Heart right ventricle (tissue), 16 donors: ENCODE measurements at places on chromosomes 2 and 18. TPM values are rescaled to one million over a fixed set of nuclear protein-coding genes. Genes with fewer than 3 reads are reported as not detected.

GRCh38 chr2:69099541-69099940 is 86.6 kb downstream of the ANTXR1 start:
- H3K36me3 ChIP-seq, result peaks cover 9% of the 10 kb centered on the region
- H3K27me3 ChIP-seq, result no peaks in the 10 kb centered on the region
- no peak overlapping the region for H3K27ac ChIP-seq
- H3K4me1 ChIP-seq, result peaks cover 18% of the 10 kb centered on the region

DNA sequence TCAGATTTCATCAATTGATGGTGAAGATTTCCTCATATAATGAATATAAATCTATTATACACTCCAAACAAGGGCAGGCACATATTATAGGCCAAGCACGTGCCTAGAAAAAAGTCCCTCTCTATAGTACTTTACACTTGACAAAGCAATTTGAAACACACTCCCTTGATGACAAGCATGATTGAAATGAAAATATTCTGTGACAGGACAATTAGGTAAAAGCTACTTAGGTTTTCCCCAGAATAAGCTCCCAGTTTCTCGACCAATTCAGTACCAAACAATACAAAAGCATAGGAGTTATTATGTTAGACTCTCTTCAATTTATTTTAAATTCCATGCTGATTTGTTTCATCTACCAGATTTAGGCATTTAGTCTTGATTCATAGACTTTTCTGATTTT is 47.7 kb downstream of the CCDC68 start:
- H3K27me3 ChIP-seq, result no peaks in the 10 kb centered on the region
- no peaks in the 10 kb centered on the region for H3K4me1 ChIP-seq
- no peaks in the 10 kb centered on the region for H3K36me3 ChIP-seq
- no peak overlapping the region for H3K27ac ChIP-seq
- DNase-seq, result no peak

GRCh38 chr18:56787390-56787789 is 136.2 kb downstream of the WDR7 start:
- H3K27me3 ChIP-seq, result no peaks in the 10 kb centered on the region
- H3K36me3 ChIP-seq, result no peaks in the 10 kb centered on the region
- no peak overlapping the region for H3K4me3 ChIP-seq
- peaks cover 22% of the 10 kb centered on the region for H3K4me1 ChIP-seq
- H3K27ac ChIP-seq, result no peak overlapping the region
- no peak for DNase-seq

The PER2 gene
- polyA plus RNA-seq, result 1.4 TPM

- H3K36me3 ChIP-seq, result no peaks in the 10 kb centered on the region
- H3K4me3 ChIP-seq, result no peak overlapping the region
- DNase-seq, result no peak
- no peaks in the 10 kb centered on the region for H3K27me3 ChIP-seq
Measured at GRCh38 chr18:74895686-74896085, 298.0 kb downstream of the ZNF407 start.

DNA sequence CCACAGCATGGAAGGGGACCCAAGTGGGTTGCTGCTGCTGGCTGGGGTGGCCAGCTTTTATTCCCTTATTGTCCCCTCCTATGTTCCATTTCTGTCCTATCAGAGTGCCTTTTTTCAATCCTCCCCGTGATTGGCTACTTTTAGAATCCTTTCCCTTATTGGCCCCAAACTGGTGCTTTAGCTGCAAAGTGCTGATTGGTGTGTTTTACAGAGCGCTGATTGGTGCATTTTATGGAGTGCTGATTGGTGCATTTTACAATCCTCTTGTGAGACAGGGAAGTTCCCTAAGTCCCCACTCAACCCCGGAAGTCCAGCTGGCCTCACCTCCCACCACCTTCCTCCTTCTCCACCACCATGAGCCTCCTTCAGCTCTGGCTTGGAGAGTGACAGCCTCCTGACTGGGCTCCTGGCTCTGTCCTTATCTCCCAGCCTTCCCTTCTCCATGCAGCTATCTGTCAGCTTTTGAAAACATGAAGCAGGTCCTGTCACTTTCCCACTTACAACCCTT is 20.7 kb upstream of the PLB1 start:
- no peaks in the 10 kb centered on the region for H3K36me3 ChIP-seq
- H3K27me3 ChIP-seq, result no peaks in the 10 kb centered on the region
- no peak overlapping the region for H3K27ac ChIP-seq
- H3K4me3 ChIP-seq, result no peak overlapping the region

The SCYGR4 gene
- polyA plus RNA-seq, result not detected

GRCh38 chr18:73283032-73283431 is 415.2 kb upstream of the NETO1 start:
- H3K27me3 ChIP-seq, result no peaks in the 10 kb centered on the region
- no peaks in the 10 kb centered on the region for H3K4me1 ChIP-seq
- H3K27ac ChIP-seq, result no peak overlapping the region
- H3K36me3 ChIP-seq, result no peaks in the 10 kb centered on the region
- no peak overlapping the region for H3K4me3 ChIP-seq

The CDH7 gene
- not detected for polyA plus RNA-seq

The ARMC9 gene
- 2.0 TPM for polyA plus RNA-seq

GRCh38 chr2:233961905-233962304 is 44.7 kb downstream of the TRPM8 start:
- peaks cover 3% of the 10 kb centered on the region for H3K27me3 ChIP-seq
- no peak overlapping the region for H3K27ac ChIP-seq
- DNase-seq, result no peak
- no peaks in the 10 kb centered on the region for H3K36me3 ChIP-seq

GRCh38 chr18:37552286-37552685 is 13.3 kb downstream of the CELF4 start:
- no peaks in the 10 kb centered on the region for H3K4me1 ChIP-seq
- DNase-seq, result no peak
- H3K4me3 ChIP-seq, result no peak overlapping the region
- no peaks in the 10 kb centered on the region for H3K36me3 ChIP-seq
- peaks cover 67% of the 10 kb centered on the region for H3K27me3 ChIP-seq

GRCh38 chr2:235527806-235528469 is 34.1 kb downstream of the AGAP1 start:
- no peak overlapping the region for H3K27ac ChIP-seq
- no peaks in the 10 kb centered on the region for H3K4me1 ChIP-seq
- H3K4me3 ChIP-seq, result no peak overlapping the region
- no peaks in the 10 kb centered on the region for H3K36me3 ChIP-seq
- H3K27me3 ChIP-seq, result no peaks in the 10 kb centered on the region

The KDSR gene
- polyA plus RNA-seq, result 21.0 TPM

- no peak for DNase-seq
- no peak overlapping the region for H3K4me3 ChIP-seq
- peak overlapping the region; percentile 45 for H3K27ac ChIP-seq
Measured at GRCh38 chr2:196534495-196534894, 105.0 kb upstream of the CCDC150 start.

- no peak overlapping the region for H3K4me3 ChIP-seq
- DNase-seq, result peak; percentile 37
- no peak overlapping the region for H3K27ac ChIP-seq
- peaks cover 18% of the 10 kb centered on the region for H3K4me1 ChIP-seq
Measured at GRCh38 chr2:11348209-11348749, 3.8 kb upstream of the ROCK2 start.

DNA sequence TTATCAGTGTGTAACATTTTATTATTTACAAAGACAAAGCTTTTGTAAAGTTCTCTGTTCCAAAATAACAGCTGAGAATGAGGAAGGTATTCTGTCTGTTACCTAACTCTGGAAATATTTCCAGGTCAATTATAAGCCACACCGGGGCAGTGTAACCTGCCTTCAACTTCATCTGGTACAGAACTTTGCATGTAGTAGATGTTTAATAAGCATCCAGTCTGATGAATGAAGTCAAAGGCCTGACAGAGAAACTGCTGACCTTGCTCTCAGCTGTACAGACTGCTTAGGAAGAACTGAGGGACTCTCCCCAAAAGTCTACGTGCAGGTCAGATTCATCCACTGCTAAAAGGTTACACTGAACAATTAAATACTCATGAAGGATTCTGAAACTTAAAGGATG is 43.3 kb downstream of the WDFY1 start:
- peaks cover 91% of the 10 kb centered on the region for H3K36me3 ChIP-seq
- no peaks in the 10 kb centered on the region for H3K27me3 ChIP-seq
- no peak overlapping the region for H3K4me3 ChIP-seq
- no peak overlapping the region for H3K27ac ChIP-seq
- DNase-seq, result no peak

GRCh38 chr18:34283506-34283905 is 58.8 kb upstream of the NOL4 start:
- no peaks in the 10 kb centered on the region for H3K4me1 ChIP-seq
- H3K27ac ChIP-seq, result no peak overlapping the region
- no peak overlapping the region for H3K4me3 ChIP-seq

The SLC30A3 gene
- 7.4 TPM for polyA plus RNA-seq

The CFC1 gene
- polyA plus RNA-seq, result not detected

- H3K27ac ChIP-seq, result no peak overlapping the region
- H3K36me3 ChIP-seq, result no peaks in the 10 kb centered on the region
- H3K4me1 ChIP-seq, result no peaks in the 10 kb centered on the region
- no peak for DNase-seq
- peaks cover 8% of the 10 kb centered on the region for H3K27me3 ChIP-seq
Measured at GRCh38 chr2:161976295-161976694, 97.7 kb downstream of the DPP4 start.

The ERLEC1 gene
- polyA plus RNA-seq, result 34.6 TPM

- no peak overlapping the region for H3K27ac ChIP-seq
- DNase-seq, result no peak
- H3K27me3 ChIP-seq, result no peaks in the 10 kb centered on the region
- H3K36me3 ChIP-seq, result no peaks in the 10 kb centered on the region
Measured at GRCh38 chr2:239775623-239776435, 249.3 kb downstream of the NDUFA10 start.

DNA sequence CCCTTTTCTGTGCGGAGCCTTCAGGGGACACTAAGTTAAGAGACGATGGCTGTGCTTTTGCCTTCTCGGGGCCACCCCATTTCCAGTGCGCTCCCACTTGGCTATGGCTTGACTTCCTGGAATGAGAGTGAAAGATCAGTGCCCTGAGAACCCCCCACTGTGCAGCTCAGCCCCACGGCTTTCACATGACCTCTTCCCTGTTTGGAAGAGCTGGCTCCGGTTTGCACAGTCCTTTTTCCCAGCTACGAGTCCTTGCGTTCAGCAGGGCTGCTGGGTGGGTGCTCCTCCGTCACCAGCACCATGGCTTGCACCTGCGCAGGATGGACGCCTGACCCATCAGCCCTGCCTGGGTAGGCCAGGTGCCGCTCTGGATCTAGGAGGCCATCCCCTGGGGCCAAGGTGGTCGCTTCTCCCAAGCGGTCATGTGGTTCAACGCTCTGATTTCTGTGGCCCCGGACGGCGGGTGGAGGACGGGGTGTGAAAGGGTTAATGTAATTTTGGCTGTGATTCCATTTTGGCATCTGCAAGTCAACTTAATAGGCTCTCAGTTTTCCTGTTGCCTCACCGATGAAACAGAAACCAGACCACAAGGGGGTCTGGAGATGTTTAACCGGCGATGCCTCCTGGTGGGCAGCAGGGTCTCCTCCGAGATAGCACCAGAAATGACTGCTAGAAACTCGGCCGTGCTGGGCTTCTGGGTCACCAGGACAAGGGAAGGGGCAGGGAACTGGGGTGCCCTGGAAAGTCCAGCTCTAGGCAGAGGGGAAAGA is 113.1 kb upstream of the HAAO start:
- peaks cover 71% of the 10 kb centered on the region for H3K4me1 ChIP-seq
- H3K36me3 ChIP-seq, result no peaks in the 10 kb centered on the region
- H3K27me3 ChIP-seq, result no peaks in the 10 kb centered on the region
- H3K4me3 ChIP-seq, result no peak overlapping the region

- DNase-seq, result peak; percentile 43
- H3K4me3 ChIP-seq, result peak overlapping the region; percentile 49
- H3K27me3 ChIP-seq, result peaks cover 64% of the 10 kb centered on the region
- H3K36me3 ChIP-seq, result no peaks in the 10 kb centered on the region
Measured at GRCh38 chr2:75200140-75201096, 1.1 kb upstream of the TACR1 start.

DNA sequence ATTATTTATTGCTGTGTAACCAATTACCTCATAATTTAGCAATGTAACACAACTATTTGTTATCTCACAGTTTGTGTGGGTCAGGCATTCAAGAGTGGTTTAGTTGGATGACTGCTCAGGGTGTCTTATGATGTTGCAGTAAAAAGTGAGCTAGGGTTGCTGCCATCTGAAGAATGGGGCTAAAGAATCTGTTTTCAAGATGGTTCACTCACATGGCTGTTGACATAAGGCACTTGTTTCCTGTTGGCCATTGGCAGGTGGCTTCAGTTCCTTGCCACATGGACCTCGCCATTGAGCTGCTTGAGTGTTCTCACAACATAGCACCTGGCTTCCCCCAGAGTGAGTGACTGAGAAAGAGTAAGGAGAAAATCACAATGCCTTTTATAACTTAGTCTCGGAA is 123.2 kb downstream of the TMEM17 start:
- no peak for DNase-seq
- no peaks in the 10 kb centered on the region for H3K36me3 ChIP-seq
- H3K27ac ChIP-seq, result no peak overlapping the region
- H3K4me3 ChIP-seq, result no peak overlapping the region

DNA sequence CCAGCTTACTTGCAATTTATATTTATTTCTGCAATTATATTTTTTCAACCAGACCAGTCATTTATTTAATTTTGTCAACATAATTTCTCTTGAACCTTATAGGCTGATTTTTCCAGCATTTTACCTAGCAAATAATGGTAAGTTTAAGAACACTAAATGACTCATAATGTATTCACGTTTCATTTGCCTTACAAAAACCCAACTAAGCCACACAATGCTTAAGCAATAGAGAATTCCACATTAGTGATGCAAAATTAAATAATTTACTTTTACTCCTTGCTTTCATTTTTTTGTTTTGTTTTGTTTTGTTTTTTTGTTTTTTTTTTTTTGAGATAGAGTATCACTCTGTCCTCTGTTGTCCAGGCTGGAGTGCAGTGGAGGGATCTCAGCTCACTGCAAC is 110.4 kb upstream of the VRK2 start:
- H3K4me1 ChIP-seq, result no peaks in the 10 kb centered on the region
- H3K27me3 ChIP-seq, result no peaks in the 10 kb centered on the region
- H3K4me3 ChIP-seq, result no peak overlapping the region
- no peak for DNase-seq
- no peaks in the 10 kb centered on the region for H3K36me3 ChIP-seq

- H3K27ac ChIP-seq, result no peak overlapping the region
- H3K36me3 ChIP-seq, result no peaks in the 10 kb centered on the region
- H3K4me1 ChIP-seq, result peaks cover 5% of the 10 kb centered on the region
- no peak overlapping the region for H3K4me3 ChIP-seq
- H3K27me3 ChIP-seq, result no peaks in the 10 kb centered on the region
- DNase-seq, result no peak
Measured at GRCh38 chr2:188944442-188944841, 29.7 kb upstream of the COL3A1 start.
